Astrocyte of the spinal cord (primary cell): ENCODE measurements at places on chromosomes 4 and X.

- peak; percentile 74 for DNase-seq
Observed at GRCh38 chr4:128782875-128783614, 26.5 kb upstream of the JADE1 start.

GRCh38 chr4:14675279-14675985 lies 326.8 kb upstream of the CPEB2 start:
- DNase-seq, result no peak

DNA sequence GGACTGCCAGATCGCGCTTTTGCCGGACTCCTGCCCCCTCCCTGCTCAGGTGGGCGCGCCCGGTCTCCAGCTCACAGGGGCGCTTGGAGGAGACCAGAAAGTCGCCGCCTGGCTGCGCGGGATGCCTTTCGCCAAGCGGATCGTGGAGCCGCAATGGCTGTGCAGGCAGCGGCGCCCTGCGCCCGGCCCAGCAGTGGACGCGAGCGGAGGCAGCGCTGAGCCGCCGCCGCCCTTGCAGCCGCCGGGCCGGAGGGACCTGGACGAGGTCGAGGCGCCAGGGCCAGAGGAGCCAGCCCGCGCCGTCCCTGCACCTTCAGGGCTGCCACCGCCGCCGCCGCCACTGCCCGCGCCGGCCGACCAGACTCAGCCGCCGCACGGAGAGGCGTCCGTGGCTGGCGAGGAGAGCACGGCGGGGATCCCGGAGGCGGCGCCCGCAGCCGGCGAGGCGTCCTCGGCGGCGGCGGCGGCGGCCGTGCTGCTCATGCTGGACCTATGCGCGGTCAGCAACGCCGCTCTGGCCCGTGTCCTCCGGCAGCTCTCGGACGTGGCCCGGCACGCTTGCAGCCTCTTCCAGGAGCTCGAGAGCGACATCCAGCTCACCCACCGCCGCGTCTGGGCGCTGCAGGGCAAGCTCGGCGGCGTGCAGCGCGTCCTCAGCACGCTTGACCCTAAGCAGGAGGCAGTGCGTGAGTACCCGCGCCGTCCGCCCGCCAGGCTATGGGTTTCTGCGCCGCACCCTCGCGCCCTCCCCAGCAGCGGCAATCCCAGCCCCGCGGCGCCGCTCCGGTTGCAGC lies 834 bp downstream of the NHS start:
- DNase-seq, result peak; percentile 9

DNA sequence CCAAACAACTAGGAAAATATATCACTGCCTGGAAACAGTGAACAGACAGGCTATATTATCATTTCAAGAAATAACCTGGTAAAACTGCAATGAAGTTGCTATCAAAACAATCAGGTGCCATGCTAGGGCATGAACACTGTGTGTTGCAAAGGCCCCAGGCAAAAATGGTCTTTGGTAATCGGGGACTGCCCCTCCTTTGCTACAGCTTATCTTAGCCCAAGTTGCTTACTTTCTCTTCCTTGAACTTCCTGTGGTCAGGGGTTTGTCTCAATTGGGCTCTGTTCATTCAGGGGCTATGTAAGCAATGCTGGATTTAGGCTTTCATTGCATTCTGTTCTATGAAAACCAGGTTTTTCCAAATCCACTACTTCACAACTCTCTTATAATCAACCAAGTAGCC lies 30.4 kb downstream of the SCML1 start:
- DNase-seq, result no peak

- no peak for DNase-seq
Observed at GRCh38 chr4:107721436-107722100, 1.5 kb upstream of the PAPSS1 start.

- peak; percentile 38 for DNase-seq
Observed at GRCh38 chr4:924107-925096, 7.7 kb downstream of the GAK start.

GRCh38 chrX:153984351-153985178 lies 12.0 kb downstream of the TMEM187 start:
- no peak for DNase-seq

DNA sequence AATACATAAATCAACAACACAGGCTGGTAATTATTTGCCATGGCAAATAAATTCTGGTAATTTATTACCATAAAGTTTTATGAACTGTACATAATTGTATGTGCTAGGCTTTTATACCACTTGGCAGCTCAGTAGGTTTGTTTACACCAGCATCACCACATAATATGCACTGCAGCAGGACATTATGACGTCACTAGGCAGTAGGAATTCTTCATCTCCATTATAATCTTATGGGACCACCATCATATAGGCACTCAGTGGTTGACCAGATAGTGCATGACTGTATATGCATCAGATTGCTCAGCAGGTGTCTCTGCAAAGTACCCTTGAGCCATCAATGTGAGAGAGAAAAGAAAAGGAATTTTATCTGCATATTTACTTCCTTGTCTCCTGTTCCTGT lies 295.4 kb downstream of the CFAP47 start:
- no peak for DNase-seq

DNA sequence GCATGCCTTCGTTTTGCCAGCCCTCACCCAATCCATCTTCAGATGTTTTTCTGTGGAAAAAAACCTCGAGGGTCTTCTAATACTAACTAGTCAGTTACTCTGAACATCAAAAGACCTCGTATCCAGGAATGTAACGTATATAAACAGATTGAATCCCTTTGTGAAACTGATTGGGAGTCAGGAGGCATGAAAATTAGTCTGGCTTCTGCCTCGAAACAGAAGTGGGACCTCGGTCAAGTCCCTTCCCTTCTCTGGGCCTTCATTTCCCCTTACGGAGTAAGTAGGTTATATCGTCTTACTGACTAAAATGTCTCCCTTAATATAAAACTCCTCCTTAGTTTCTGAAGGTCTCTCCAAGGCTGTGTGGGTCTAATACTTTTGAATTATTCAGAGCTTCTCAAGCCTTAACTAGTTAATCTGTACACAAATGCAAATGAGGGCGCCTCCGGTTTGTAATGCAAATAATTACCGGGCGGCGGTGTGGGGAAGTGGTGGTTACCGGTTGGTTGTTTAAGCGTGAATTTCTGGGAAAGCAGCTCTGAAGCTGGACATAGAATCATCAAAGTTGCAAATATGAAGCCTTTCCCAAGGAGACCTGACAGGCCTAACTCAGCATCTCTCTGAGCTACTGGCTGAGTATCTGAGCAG lies 11.4 kb upstream of the NKRF start:
- DNase-seq, result no peak

DNA sequence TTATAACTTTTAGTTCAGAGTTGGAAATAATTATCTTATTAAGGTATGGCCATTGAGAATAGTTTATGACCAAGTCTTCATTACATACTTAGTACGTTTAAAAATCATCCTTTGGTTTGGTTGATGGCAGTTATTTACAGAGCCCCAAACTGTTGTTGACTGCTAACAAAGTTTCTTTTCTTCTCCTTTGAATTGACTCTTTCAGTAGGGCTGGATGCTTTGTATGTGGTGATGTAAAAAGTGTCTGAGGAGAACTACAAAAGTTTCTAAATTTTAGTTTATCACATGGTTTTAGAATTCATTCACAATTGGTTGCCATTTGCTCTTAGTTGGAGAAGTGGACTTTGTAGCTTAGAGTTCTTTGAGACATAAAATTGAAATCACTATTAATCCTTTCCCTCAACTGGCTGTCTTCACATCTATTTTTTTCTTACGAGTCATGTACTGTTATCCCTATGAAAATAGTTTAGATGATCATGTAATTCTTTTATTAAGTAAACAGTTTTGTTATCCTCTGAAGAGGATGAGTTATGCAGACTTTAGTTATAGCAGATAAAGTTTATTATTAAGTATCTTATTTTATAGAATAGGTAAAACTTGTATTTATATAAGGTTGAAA lies 14.8 kb downstream of the PTPN13 start:
- DNase-seq, result no peak

DNA sequence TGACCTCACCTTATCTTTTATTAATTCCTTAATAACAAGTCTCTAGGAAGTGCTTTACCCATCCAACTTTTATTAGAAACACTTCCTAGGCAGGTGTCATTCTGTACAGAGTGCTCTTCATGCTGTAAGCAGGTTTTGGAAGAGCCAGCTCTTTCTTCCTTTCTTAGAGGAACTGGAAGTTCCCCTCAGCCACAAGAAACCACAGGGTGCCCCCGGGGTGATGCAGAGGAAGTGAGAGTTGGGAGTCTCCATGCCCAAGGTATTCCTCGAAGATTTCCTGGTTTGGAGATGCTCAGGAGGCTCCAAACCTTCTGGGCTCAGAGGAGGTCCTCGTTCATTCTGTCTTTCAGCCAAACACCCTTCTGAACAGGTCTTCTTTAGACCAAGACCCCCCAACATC lies 83.8 kb downstream of the EGF start:
- no peak for DNase-seq

DNA sequence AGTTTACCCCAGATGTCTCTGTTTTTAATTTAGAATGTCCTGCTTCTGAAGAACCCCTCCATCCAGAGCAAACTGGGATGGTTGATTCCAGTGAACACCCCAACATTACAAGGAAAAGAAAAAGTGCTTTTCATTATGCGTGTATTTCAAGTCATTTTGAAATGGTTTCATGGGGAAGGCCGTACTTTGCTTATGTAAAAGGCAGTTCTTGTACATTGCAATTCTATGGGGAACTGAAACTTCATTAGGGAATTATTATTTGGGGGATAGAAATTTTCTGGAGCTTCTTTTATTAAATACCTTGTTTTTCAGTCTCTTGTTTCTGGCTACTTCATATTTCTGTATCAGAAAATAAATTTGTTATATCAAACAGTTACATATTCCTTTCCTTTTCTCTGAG lies 96.9 kb upstream of the ZNF518B start:
- DNase-seq, result no peak

DNA sequence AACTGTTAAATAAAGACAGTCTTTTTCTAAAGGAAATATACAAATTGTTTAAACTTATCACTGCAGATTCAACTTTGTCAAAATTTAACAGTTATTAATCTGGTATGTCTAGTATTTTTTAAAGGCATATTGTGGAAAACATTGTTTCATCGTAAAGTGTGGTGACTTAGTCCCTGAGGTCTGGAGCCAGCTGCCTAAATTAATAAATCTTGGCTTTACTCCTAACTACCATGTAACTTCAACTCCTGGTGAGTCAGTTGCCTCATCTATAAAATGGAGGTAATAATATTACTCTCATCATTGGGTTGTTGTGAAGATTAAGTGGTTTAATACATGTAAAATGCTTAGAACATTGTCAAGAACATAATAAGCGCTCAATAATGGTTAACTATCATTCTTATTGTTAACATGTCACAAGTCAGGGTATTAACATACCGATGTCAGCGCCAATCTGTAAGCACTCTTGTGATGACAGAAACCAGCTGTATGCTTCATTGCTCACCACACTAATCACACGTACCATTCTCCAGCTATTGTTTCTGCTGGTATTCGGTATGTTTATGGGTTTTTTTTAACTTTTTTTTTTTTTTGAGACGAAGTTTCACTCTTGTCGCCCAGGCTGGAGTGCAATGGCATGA lies 14.1 kb upstream of the SMIM43 start:
- no peak for DNase-seq

GRCh38 chr4:33134366-33134765 lies 2414.2 kb downstream of the PCDH7 start:
- DNase-seq, result no peak

GRCh38 chr4:41360921-41361793 lies 104.4 kb downstream of the UCHL1 start:
- peak; percentile 18 for DNase-seq

GRCh38 chrX:63661676-63662075 lies 123.3 kb downstream of the ARHGEF9 start:
- no peak for DNase-seq

DNA sequence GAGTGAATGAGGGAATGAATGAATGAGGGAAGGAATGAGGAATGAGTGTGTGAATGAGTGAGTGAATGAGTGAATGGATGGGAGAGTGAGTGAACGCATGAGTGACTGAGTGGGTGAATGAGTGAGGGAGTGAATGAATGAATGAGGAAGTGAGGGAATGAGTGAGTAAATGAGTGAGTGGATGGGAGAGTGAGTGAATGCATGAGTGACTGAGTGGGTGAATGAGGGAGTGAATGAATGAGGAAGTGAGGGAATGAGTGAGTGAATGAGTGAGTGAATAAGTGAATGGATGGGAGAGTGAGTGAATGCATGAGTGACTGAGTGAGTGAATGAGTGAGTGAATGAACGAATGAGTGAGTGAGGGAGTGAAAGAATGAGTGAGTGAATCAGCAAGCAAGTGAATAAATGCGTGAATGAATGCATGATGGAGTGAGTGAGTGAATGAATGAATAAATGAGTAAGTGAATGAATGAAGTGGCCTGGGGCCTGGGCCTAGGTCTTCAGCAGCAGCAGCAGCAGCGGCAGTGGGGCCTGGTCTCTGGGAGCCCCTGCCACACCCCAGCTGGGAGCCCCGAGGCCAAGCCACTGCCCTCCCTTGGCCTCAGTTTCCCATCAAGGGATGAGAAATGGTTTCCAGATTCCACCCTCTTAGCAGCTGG lies 16.2 kb upstream of the PSAPL1 start:
- DNase-seq, result no peak

DNA sequence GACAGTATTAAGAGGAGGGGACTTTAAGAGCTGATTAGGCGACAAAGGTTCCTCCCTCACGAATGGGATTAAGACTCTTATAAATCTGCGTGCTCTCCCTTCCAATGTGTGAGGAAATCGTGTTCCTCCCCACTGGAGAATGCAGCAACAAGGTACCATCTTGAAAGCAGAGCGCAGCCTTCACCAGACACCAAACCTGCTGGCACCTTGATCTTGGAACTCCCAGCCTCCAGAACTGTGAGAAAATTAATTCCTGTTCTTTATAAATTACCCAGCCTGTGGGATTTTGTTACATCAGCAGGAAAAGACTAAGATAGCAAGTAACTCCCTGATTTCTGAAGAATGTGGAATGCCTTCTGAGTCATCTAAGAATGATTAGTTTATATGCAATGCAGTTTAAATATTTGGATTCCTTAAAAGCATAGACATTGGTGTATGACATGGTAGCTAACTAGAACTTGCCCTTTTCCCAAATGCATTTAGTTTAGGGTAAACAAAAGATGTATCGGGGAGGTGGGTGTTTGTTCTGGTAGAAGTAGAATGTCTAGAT lies 86.1 kb downstream of the USP46 start:
- peak; percentile 62 for DNase-seq

- no peak for DNase-seq
Observed at GRCh38 chrX:112056476-112056875, 26.1 kb downstream of the TRPC5 start.

DNA sequence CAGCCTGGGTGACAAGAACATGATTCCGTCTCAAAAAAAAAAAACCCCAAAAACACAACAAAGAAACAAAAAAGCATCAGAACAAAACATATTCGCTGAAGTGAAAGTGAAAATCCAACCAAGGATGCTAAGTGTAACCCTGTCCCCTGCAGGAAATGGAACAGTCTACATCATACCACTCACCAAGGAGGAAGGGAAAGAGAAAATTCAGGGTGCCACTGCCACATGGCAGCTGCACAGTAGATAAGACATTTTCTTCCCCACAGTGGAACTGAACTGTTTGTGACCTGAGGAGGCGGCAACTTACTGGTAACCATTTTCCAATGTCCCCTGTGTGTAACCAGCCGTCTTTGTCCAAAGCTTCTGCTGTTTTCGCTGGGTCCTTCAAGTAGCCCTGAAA lies 28.2 kb upstream of the CENPU start:
- no peak for DNase-seq

DNA sequence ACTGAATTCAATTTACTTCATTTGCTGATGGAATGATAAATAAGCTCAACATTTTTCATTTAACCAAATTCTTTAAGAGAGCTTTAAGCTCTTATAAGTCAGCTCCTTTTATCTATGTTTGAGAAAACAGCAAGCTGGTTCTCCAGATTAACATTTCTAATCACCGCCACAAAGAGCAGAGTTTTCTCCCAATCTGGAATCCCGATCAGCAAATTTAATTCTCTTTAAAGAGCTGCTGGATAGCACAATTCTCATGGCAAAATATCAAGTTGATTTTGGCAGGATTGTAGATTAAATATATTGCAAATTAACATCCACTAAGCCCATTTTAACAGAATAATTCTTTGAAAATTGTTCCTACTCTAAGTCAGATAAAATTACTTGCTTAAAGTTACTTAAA lies 48.8 kb downstream of the RPS6KA3 start:
- DNase-seq, result no peak
